ENCODE measurements at places on chromosomes 1 and 21.

DNA sequence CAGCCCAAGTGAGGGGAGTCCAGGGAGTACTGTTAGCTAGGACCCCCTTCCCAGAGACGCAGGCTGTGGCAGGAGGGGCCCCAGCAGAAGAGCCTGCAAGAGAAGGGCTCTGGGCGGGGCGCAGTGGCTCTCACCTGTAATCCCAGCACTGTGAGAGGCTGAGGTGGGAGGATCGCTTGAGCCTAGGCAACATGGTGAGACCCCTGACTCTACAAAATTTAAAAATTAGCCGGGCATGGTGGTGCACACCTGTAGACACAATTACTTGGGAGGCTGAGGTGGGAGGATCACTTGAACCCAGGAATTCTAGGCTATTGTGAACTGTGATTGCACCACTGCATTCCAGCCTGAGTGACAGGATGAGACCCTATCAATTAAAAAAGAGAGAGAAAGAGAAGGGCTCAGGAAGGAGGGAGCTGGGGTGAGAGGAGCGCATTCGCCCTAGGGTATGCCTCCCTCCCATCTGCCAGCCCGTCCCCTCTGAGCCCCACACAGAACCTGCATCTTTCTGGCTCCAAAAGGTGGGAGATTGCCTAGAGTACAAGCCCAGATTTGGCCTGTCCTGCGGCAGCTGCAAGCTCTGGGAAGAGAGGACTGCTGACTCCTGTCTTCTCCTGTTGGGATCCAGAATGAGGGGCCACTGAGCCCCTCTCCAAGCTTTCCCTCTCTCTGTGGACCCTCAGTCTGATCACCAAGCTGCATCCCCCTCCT, 3.6 kb downstream of the KCNQ4 start:
- no peak for DNase-seq

DNA sequence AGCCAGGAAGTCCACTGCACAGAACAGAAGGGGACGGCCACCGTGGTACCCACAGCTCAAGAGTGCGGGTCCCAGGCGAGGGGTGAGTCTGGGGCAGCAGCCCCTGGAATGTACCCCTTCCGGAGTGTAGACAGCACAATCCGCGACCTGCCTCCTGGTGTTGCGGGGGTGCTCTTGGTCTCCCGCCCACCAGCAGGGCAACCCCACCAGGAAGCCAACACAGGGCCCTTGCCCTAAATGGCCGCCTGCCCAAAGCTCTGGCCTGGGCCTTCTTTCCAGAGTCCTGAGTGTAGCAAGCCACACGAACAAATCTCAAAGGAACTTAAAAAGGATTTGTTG, 1.1 kb upstream of the SLC19A1 start:
- DNase-seq: no peak

GRCh38 chr1:116379057-116379630, 6.1 kb downstream of the ATP1A1 start:
- DNase-seq: no peak

GRCh38 chr1:41846625-41847405, 71.9 kb downstream of the HIVEP3 start:
- DNase-seq: no peak

- DNase-seq: no peak
Observed at GRCh38 chr1:61056196-61056572, 26.2 kb upstream of the NFIA start.

DNA sequence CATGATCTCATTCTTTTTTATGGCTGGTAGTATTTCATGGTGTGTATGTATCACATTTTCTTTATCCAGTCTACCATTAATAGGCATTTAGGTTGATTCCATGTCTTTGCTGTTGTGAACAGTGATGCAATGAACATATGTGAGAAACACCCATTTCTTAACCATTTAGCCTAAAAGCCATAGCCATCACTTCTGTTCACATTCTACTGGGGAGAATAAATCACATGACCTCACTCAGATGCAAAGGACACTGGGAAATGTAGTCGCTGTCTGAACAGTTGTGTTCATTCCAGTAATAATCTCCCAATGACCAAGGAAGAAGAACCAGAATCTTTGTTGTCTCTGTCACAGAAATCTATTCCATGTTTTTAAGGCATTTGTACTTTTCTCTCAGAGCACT, 15.1 kb upstream of the PLA2G2E start:
- no peak for DNase-seq

- DNase-seq: no peak
Observed at GRCh38 chr1:240415532-240415931, 196.4 kb downstream of the GREM2 start.

- DNase-seq: no peak
Observed at GRCh38 chr21:35606578-35606977, 453.7 kb downstream of the SETD4 start.

DNA sequence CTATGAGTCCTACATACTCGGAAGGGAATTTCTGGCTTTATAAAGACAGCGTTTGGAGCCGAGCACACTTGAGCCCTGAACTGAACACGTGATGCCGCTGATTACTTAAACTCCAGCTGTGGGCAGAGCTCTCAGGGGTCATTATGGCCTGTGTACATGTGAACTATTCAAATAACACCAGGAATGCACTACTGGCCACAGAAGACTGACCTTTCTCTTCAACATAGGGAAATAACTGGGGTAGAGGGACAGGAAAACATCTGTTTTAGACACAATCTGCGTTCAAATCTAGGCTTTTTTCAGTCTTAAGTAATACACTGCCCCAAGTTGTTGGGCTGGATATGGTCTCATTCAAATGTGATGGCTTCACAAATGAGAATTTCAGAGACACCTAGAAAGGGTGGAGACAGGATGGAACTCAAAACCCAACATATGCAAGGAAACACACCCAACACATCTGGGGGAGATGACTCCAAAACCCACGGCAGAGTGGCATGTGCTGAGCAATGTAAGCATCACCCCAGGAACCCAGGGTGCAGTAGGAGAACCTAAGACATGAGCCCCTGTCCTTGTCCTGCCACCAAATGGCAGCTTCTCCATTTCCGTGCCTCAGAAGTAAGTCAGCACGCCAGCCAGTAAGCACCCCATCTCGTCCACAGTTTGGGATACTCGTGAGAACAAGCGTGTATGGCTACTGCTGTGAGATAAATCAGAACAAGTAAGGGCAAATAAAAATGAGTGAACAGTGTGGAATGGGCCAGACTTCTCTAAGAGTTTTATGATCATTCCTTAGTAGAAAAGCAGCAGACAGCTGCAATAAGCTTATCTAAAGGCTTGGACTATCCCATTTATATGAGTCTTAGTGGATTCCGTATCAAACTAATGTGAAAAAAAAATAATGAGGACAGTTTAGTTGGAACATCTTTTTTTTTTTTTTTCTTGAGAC, 24.9 kb downstream of the NID1 start:
- no peak for DNase-seq

GRCh38 chr1:230682882-230683610, 30.9 kb downstream of the AGT start:
- DNase-seq: no peak

GRCh38 chr21:40967771-40968170, 120.8 kb upstream of the DSCAM start:
- no peak for DNase-seq

DNA sequence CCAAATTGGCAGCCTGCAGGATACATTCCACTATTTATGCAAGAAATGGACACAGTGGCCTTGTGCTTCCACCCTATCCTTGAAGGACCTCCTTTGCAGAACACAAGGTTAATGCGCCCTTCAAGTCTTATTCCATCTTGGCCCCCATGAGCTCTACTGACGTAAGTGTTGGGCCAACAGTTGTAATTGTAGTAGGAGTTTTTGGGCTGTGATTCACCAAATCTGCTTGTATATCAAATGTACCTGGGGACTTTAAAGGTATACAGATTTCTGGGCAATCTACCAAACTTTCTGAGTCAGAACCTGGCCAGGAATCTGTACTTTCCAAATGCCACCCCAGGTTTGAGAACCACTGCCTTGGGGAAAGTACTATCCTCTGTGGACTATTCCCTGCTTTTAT, 100.9 kb upstream of the MARK1 start:
- DNase-seq: no peak

- DNase-seq: no peak
Observed at GRCh38 chr1:183877053-183877720, 72.3 kb downstream of the RGL1 start.

- no peak for DNase-seq
Observed at GRCh38 chr1:230394134-230394533, 32.0 kb downstream of the PGBD5 start.

GRCh38 chr1:203251466-203251865, 22.0 kb upstream of the CHIT1 start:
- DNase-seq: no peak

DNA sequence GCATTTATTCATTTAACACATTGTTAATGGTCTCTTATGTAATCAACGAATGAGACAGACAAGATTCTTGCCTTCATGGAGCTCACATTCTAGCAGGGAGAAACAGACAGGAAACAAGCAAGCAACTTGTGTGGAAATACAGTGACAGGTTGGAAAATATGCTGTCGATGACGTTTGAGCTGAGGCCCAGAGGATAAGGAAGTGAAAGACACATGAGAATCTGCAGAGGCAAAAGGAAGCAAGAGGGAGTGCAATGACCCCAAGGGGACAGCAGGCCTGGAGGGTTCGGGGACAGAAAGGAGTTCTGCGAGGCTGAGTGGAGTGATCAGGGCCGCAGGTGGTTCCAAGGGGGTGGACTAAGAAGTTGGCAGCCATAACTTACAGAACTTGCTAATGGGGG, 60.6 kb upstream of the AKT3 start:
- no peak for DNase-seq

GRCh38 chr21:30206551-30207251, 9.2 kb downstream of the CLDN8 start:
- DNase-seq: no peak

- DNase-seq: peak; percentile 23
Observed at GRCh38 chr1:20426923-20427322, 59.1 kb downstream of the CAMK2N1 start.

- no peak for DNase-seq
Observed at GRCh38 chr1:27527223-27527889, 37.4 kb upstream of the WASF2 start.

GRCh38 chr1:198462365-198463019, 78.0 kb downstream of the ATP6V1G3 start:
- peak; percentile 50 for DNase-seq

DNA sequence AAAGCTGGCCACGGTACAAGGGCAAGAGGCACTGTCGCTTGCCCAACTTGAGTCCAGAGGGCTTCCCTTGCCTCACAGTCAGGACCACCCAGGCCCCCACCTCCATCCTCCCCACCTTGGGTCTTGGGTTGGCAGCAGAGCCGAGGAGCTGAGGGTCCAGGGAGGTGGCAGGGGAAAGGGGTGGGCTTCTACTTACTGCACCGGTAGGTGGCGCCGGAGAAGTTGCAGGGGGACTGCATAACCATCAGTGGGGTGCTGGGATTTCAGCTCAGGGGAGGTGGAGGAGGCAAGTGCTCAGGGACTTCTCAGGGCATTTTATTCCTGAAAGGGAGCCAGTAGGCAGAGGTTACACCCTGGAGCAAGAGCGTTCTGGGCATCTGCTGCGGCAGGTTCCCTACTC, 44.0 kb downstream of the TRIM62 start:
- no peak for DNase-seq

GRCh38 chr1:171576144-171576543, 45.9 kb upstream of the MYOCOS start:
- DNase-seq: no peak

GRCh38 chr1:117612517-117613248, 6.8 kb downstream of the TENT5C start:
- no peak for DNase-seq

- no peak for DNase-seq
Observed at GRCh38 chr21:36446301-36446700, 33.6 kb downstream of the CLDN14 start.

- DNase-seq: no peak
Observed at GRCh38 chr1:30272277-30273020, 450.9 kb downstream of the MATN1 start.

DNA sequence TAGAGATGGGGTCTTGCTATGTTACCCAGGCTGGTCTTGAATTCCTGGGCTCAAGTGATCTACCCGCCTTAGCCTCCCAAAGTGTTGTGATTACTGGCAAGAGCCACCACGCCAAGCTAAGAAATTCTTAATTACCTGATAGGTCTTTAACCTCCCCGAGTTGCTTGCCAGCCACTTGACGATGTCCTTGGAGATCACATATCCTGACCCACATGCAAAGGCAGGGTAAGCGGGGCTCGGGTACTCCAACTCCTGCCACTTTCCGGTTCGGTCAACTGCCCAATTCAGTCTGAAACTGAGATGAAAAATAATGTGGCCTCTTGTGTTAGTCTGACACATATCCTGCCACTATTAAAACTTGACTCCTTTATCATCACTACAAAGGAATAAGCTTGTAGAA, 50.2 kb downstream of the B3GALNT2 start:
- DNase-seq: no peak

GRCh38 chr1:67339623-67340343, 32.1 kb downstream of the IL12RB2 start:
- DNase-seq: peak; percentile 62

GRCh38 chr1:10979483-10979920, 33.0 kb upstream of the TARDBP start:
- no peak for DNase-seq

DNA sequence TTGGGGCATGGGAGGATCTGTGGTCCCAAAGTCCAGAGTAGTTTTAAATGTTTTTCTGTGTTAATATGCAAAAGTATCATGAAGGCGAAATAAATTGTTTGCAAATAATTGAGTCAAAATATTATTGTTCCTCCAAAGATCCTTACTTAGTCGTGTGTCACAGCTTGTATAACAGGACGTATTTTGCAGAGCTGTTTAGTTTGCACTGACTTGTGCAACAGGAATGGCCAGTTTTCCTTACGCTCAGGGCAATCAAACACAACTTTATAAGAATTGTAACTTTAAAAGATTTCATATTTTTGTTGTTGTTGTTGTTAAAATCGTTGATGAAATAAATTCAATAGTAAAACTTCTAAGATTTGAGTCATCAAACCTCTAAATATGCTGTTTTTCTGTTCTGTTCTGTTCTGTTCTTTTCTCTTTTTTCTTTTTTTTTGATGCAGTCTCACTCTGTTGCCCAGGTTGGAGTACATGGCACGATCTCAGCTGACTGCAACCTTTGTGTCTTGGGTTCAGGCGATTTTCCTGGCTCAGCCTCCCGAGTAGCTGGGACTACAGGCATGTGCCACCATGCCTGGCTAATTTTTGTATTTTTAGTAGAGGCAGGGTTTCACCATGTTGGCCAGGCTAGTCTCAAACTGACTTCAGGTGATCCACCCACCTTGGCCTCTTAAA, 60.6 kb downstream of the UCK2 start:
- no peak for DNase-seq

DNA sequence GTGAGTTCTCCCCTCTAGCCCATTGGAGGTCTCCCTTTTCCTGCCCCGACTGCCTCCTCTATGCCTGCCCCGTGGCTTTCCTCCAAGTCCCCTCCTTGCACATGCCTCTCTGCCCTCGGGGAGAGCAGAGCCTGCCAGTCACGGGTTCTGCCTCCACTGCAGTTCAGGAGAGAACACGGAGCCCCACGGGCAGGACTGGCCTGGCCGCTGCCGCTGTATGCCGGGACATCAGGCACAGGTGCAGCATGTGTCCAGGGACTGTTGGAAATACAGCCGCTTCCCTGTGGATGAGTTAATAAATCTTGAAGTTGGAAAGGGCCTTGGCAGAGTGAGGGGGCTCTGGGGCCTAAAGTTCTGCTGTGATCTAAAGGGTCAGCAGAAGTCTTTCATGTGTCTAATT, 676.6 kb downstream of the MATN1 start:
- no peak for DNase-seq
